ENCODE measurements at places on chromosomes 2 and 18. TPM values are rescaled to one million over a fixed set of nuclear protein-coding genes. Genes with fewer than 3 reads are reported as not detected.

Gene SOCS6
- total RNA-seq = 1.0 TPM

Gene ALPG
- total RNA-seq = not detected

Gene MTX2
- total RNA-seq = 28.9 TPM

Gene INHA
- not detected for total RNA-seq

Gene KCNK3
- not detected for total RNA-seq

Gene RESP18
- total RNA-seq = not detected

Gene SERPINB7
- total RNA-seq = not detected

Gene UBR3
- 22.1 TPM for total RNA-seq

Gene ALPP
- not detected for total RNA-seq

Gene TANK
- total RNA-seq = 81.7 TPM

Gene NOSTRIN
- not detected for total RNA-seq

Gene STARD6
- total RNA-seq = not detected

Gene SP100
- total RNA-seq = 84.4 TPM

Gene SETBP1
- 13.9 TPM for total RNA-seq

Gene CD28
- total RNA-seq = 64.1 TPM

Gene COX5B
- 197 TPM for total RNA-seq

Gene GRP
- total RNA-seq = not detected

Gene FIGN
- total RNA-seq = not detected

Gene LNPK
- total RNA-seq = 36.0 TPM

Gene FBXO36
- 0.74 TPM for total RNA-seq

Gene ZNF519
- total RNA-seq = 9.9 TPM

Gene UGT1A3
- total RNA-seq = not detected

Gene MEIS1
- not detected for total RNA-seq

Gene DSC3
- not detected for total RNA-seq

Gene CD8B2
- total RNA-seq = 4.5 TPM

Gene CKAP2L
- total RNA-seq = 19.1 TPM

Gene NOL4
- total RNA-seq = not detected

Gene CCDC93
- total RNA-seq = 32.7 TPM

Gene UGT1A6
- not detected for total RNA-seq

Gene THSD7B
- total RNA-seq = not detected

Gene ARHGEF33
- 0.22 TPM for total RNA-seq

Gene SLC4A5
- 1.9 TPM for total RNA-seq

Gene CRYGC
- not detected for total RNA-seq

Gene SALL3
- total RNA-seq = not detected

Gene TMEM163
- not detected for total RNA-seq

Gene ANO7
- total RNA-seq = 0.86 TPM

Gene FAM237A
- not detected for total RNA-seq

Gene NAT8
- not detected for total RNA-seq

Gene IL37
- not detected for total RNA-seq

Gene ICOS
- 84.5 TPM for total RNA-seq

Gene BOK
- total RNA-seq = not detected

Gene KCNG2
- not detected for total RNA-seq

Gene CD8A
- total RNA-seq = 359 TPM

Gene ZSWIM2
- total RNA-seq = not detected

Gene CRYBA2
- total RNA-seq = not detected

Gene RNF125
- total RNA-seq = 42.8 TPM

Gene ADD2
- total RNA-seq = 0.74 TPM

Gene DCDC2C
- total RNA-seq = not detected

Gene FAM124B
- total RNA-seq = not detected

Gene LGALSL
- 0.98 TPM for total RNA-seq

Gene C2orf81
- 2.7 TPM for total RNA-seq

Gene CCDC74B
- 0.84 TPM for total RNA-seq

Gene CNDP1
- total RNA-seq = 0.09 TPM

Gene B4GALT6
- 3.4 TPM for total RNA-seq

Gene SERPINB3
- total RNA-seq = not detected

Gene DNAH7
- not detected for total RNA-seq

Gene ELOA2
- total RNA-seq = not detected
